GM12878 (cell line): ENCODE measurements at places on chromosomes 11 and 22. TPM values are rescaled to one million over a fixed set of nuclear protein-coding genes. Genes with fewer than 3 reads are reported as not detected.
A peak's percentile ranks its signal among the peaks of the same experiment; 100 is the strongest.

- peak overlapping the region; percentile 92 for H3K27ac ChIP-seq
- DNase-seq: no peak
- H3K4me3 ChIP-seq: peak overlapping the region; percentile 78
- H3K27me3 ChIP-seq: no peaks in the 10 kb centered on the region
- no peaks in the 10 kb centered on the region for H3K36me3 ChIP-seq
These were observed 748 bp downstream of the RAB30 start for GRCh38 chr11:83070731-83071566.

DNA sequence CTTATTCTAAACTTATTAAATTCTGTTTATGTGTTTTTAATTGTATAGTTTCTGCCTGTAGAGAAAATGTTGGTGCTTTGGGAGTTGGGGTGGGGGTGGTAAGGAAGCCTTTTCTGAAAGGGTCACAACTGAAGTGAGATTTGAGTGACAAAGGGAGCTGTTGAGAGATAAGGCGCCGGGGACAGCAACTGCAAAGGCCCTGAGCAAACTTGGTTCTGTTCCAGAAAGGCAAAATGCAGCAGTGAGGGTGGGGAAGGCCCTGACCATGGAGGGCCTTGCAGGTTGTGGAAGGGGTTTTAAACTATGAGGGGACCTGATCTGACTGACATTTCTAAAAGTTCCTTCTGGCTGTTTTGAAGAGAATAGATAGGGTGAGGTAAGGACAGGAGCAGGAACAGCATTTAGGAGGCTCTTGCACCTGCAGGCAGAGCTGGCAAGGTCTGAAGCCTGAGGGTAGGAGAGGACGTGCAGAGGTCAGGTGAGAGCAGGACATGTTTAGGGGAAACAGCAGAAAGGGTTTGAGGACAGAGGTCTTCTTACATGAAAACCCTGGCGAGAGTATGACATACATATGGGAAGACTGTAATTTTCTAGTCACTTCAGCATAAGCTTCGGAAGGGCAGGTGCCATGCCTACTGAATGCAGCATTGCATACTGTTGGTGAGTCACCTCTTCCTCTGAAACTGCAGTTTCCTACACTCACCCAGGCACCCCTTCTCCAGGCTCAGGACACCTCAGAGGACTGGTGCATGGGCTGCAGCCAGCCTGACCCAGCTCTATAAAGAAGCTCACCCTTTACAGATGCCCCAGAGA, 190.7 kb downstream of the SNX19 start:
- DNase-seq: no peak
- no peak overlapping the region for H3K4me3 ChIP-seq
- H3K4me1 ChIP-seq: no peaks in the 10 kb centered on the region
- no peaks in the 10 kb centered on the region for H3K36me3 ChIP-seq
- H3K27me3 ChIP-seq: no peaks in the 10 kb centered on the region; the same call in 1 of the 2 replicates

DNA sequence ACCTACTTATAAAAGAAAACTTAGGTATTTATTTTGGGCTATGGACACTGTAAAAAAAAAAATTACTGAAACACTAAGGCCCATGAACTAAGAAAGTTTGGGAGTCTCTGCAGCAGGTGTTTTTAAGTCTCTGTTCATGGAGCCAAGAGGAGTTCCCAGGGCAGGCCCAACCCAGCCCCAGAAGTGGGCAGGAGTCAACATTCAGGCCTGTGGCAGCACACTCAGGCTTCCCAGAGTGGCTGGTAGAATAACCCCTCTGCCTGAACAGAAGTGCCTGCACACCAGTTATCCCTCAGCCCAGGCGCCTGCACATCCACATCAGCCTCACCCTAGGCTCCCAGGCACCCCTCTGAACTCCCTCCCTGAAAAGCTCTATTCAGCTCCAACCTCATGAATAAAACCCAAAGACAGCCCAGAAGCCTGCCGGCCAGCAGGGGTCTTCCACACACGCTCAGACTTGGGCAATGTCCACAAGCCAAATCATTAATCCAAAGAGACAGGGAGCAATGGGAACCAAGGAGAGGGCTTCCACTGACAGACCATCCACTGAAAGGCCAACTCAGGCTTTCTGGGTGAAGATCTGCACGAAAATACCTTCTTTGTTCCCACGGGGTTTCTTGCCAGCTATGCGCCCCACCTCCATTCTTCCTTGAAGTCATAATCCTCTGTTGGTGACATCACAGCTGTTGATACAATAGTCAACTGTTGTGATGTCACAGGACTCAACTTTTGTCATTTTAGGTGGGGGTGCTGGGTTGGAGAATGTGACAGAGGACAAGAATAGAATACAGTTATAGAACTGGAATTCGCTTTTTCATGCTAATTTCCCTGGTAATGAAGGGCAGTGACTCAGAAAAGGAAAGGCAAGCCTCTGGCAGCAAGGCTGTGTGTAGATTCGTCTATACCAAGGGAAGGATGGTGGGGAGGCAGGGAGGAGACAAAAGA, 83.7 kb downstream of the RPL27A start:
- H3K4me1 ChIP-seq: no peaks in the 10 kb centered on the region
- H3K36me3 ChIP-seq: no peaks in the 10 kb centered on the region
- DNase-seq: no peak
- H3K27me3 ChIP-seq: no peaks in the 10 kb centered on the region
- no peak overlapping the region for H3K4me3 ChIP-seq

- DNase-seq: no peak
- no peak overlapping the region for H3K4me3 ChIP-seq
- no peaks in the 10 kb centered on the region for H3K36me3 ChIP-seq
- H3K4me1 ChIP-seq: no peaks in the 10 kb centered on the region
These were observed 16.9 kb downstream of the CTTN start for GRCh38 chr11:70415191-70415590.

DNA sequence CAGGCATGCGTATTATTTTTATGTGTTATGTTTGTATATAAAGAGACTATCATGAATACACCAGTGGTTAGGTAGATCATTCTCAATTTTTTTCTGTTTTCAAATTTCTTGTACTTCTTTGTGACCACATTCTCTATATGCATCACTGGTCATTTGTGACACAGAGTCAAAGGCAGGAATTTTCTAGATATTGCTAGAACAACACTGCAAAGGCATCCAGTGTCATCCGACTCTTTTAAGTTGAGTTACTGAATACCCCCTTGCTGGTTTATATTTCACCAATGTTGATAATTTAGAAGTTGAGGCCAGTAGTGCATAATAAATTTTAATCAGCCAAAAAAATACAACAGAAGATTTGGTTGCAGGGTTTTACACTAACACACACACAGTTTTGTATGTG, 351.8 kb downstream of the CASP12 start:
- no peak overlapping the region for H3K27ac ChIP-seq
- DNase-seq: no peak
- no peak overlapping the region for H3K4me3 ChIP-seq
- no peaks in the 10 kb centered on the region for H3K36me3 ChIP-seq

DNA sequence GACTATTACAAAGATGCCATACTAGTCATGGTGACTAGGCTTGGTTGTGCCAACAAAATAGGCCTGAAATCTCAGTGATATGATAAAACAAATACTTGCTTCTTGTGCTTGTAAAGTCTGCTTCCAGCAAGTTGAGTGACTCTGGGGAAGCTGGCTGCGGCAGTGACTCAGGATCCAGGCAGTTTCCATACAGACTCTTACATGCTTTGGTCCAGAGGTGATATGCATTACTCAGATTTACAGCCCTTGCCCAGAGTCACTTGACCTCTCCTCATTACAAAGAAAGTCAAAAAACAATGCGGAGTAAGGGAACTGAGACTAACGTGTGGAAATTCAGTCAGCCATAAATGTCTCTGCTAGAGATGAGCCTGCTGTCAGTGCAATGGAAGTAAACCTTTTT, 387.5 kb downstream of the KCNA4 start:
- no peak overlapping the region for H3K4me3 ChIP-seq
- H3K27me3 ChIP-seq: no peaks in the 10 kb centered on the region
- no peak overlapping the region for H3K27ac ChIP-seq
- H3K36me3 ChIP-seq: no peaks in the 10 kb centered on the region

- no peak for DNase-seq
- H3K27ac ChIP-seq: no peak overlapping the region
- H3K4me1 ChIP-seq: peaks cover under 1% of the 10 kb centered on the region
- no peaks in the 10 kb centered on the region for H3K27me3 ChIP-seq
- no peaks in the 10 kb centered on the region for H3K36me3 ChIP-seq
These were observed 11.3 kb upstream of the TSGA10IP start for GRCh38 chr11:65934014-65934413.

DNA sequence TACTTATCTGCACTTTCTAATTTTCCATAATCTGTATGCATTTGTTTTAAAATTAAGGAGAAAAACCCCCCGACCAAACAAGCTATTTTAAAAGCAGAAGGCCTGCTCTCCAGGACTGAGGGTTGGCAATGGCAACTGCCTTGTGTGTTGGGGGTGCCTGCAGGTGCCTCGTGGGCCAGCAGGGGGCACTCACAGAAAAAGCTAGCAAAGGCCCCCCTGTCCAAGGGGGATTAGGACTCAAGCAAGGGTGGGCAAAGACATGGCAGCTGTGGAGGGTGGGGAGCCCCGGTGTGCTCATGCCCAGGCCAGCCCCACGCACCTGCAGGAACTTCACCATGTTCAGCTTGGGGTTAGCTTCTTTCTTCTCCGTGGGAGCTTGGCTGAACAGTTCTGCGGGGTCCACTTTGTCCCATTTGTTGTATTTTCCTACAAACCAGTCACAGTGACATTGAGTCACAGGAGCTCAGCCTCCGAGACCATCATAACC, 10.3 kb downstream of the TOP3B start:
- no peak overlapping the region for H3K27ac ChIP-seq
- no peaks in the 10 kb centered on the region; the same call in 1 of the 2 replicates for H3K4me1 ChIP-seq
- DNase-seq: no peak
- H3K4me3 ChIP-seq: no peak overlapping the region
- peaks cover 28% of the 10 kb centered on the region for H3K36me3 ChIP-seq

GRCh38 chr11:72773291-72773690, 20.6 kb downstream of the STARD10 start:
- no peaks in the 10 kb centered on the region for H3K4me1 ChIP-seq
- no peaks in the 10 kb centered on the region for H3K27me3 ChIP-seq
- no peak for DNase-seq

DNA sequence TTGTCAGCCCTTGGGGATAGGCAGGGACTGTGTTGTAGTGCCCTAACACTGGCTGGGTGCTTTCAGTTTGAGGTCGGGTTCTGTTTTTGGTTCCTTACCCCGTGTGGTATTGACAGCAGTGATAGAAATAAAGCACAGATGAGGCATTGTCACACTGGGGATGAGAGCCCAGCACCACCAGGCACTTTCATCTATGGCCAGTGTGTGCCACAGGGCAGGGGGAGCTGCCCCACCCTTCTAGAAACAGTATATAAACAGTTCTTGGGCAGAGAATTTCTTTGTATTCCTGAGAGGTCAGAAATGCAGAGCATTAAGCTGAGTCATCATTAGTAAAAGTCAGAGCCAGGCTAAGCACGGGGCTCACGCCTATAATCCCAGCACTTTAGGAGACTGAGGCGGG, 23.1 kb upstream of the CDC42EP2 start:
- peaks cover 32% of the 10 kb centered on the region for H3K36me3 ChIP-seq
- H3K27me3 ChIP-seq: no peaks in the 10 kb centered on the region
- no peak overlapping the region for H3K4me3 ChIP-seq
- peak overlapping the region; percentile 87 for H3K27ac ChIP-seq
- H3K4me1 ChIP-seq: peaks cover 16% of the 10 kb centered on the region

GRCh38 chr22:25567251-25567675, 2.8 kb downstream of the GRK3 start:
- H3K27me3 ChIP-seq: no peaks in the 10 kb centered on the region
- peaks cover 24% of the 10 kb centered on the region for H3K4me1 ChIP-seq
- H3K27ac ChIP-seq: peak overlapping the region; percentile 75
- peak overlapping the region; percentile 94 for H3K4me3 ChIP-seq
- H3K36me3 ChIP-seq: no peaks in the 10 kb centered on the region

DNA sequence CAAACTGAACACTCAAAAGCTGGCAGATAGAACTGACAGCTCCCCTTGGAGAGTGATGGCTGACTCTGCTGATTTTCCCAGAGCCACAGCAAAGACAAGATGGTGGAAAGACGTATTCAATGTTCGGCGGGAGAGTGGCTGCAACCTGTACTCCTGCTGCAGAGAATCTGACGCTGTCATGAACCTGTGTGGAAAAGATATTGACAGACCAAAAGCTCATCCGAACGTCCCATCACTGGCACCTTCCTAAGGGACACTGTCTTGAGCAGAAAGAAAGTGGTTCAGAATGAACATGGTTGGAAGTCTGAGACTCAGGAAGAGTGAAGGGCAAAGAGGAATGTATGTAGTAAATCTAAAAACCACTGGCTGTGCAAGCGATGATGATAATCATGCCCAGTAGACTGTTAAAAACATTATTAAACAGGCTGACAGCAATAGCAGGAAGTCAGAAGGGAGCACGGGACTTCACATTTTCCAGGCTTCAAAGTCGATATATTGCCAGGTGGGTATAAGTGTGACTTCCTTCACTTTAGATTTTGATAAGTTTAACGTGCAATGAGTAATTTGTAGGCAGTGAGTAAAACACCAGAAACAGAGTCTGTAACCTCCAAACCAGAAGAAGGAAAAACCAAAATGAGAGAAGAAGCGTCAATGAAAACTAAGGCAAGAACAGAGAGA, 6.2 kb upstream of the IL17REL start:
- no peak overlapping the region for H3K27ac ChIP-seq
- H3K4me3 ChIP-seq: no peak overlapping the region
- H3K36me3 ChIP-seq: no peaks in the 10 kb centered on the region

DNA sequence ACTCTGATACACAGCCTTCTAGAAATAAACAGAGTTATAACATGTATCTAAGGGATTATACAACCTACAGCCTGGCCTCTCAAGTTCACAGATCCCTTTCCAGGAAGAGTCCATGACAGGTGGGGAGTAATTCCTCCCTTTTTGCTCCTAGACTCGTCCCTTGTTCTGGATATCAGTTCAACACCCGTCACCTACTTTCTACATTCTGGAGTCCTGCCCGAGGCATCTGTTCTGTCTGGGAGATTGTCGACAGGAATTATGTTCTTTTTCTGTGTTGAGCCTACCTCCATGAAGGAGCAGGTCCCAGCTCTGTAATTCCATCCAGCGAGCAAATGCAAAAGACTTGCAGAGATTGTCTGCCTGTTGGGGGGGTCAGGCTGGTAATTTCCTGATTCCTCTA, 224.6 kb upstream of the NTM start:
- H3K4me3 ChIP-seq: no peak overlapping the region
- no peaks in the 10 kb centered on the region for H3K36me3 ChIP-seq
- no peak overlapping the region for H3K27ac ChIP-seq
- DNase-seq: no peak
- H3K4me1 ChIP-seq: no peaks in the 10 kb centered on the region

GRCh38 chr11:69529001-69529400, 47.5 kb downstream of the LINC01488 start:
- H3K27me3 ChIP-seq: no peaks in the 10 kb centered on the region
- peaks cover 6% of the 10 kb centered on the region; the same call in 1 of the 2 replicates for H3K4me1 ChIP-seq
- no peak for DNase-seq
- no peak overlapping the region for H3K4me3 ChIP-seq

The SLC22A8 gene
- not detected in 2 replicates for total RNA-seq

The MUC15 gene
- 0.15 TPM in 1 of 2 replicates, not detected in the other for total RNA-seq
